Jurkat, Clone E6-1 (cell line): ENCODE measurements at places on chromosomes 5 and 9.

DNA sequence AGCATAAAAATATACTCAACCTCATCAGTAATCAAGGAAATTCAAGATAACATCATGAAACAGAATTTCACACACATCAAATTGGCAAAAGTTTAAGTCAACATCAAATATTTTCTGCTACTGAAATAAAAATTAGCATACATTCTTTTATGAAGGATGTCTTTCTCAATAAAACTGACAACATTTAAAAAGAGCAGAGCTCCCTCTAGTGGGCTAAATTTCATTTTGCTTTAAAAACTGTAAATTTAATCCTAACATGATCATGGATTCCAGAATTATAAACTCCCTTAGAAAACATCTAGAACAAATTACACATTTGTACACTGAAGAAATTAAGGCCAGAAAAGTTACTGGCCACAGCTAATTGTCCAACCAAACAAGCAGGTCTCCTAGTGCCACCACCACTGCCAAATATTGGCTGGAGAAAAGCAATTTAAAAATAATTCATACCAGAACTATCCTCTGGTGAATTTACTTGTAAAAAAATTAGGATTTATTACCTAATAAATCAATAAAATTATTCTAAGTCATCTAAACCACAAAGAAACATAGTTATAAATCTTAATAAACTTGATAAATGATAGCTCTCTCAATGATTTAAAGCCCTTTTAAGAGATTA, 31.2 kb downstream of the DEPDC1B start:
- peak; percentile 44 for DNase-seq

GRCh38 chr9:3477236-3477834, 48.5 kb downstream of the RFX3 start:
- DNase-seq = no peak

- no peak for DNase-seq
Observed at GRCh38 chr9:27407491-27407890, 110.5 kb upstream of the EQTN start.

DNA sequence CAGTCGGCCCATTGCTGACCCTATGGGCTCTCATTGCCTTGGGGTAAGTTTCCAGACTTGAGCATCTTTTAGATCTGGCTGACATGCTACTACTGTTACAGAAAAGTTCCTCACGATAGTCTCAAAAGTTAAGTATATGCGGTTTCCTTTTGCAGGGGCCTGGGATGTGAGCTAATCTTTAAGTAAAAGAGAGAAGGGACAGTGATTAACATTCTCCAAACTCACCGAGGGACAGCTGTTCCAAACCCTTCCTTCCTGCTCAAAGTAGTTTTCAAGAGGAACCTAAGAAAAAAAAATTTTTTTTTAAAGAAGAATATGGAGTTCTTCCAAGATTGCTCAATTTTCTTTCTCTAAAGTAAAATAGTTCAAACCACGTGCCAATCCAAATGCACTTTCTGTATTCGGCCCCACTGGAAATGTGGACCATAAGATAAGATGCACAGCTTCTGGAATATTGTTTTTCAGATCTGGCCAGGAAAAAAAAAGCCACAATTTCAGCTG, 168.0 kb upstream of the SPRY4 start:
- DNase-seq = no peak

- no peak for DNase-seq
Observed at GRCh38 chr9:35000535-35001284, 11.2 kb downstream of the DNAJB5 start.

GRCh38 chr9:93586290-93587057, 10.1 kb downstream of the PHF2 start:
- DNase-seq = no peak

GRCh38 chr9:2159521-2160454, 144.6 kb downstream of the SMARCA2 start:
- DNase-seq = no peak

GRCh38 chr9:8717146-8717545, 917.6 kb upstream of the DMAC1 start:
- DNase-seq = no peak

- DNase-seq = no peak
Observed at GRCh38 chr5:19496056-19496455, 491.9 kb downstream of the CDH18 start.

DNA sequence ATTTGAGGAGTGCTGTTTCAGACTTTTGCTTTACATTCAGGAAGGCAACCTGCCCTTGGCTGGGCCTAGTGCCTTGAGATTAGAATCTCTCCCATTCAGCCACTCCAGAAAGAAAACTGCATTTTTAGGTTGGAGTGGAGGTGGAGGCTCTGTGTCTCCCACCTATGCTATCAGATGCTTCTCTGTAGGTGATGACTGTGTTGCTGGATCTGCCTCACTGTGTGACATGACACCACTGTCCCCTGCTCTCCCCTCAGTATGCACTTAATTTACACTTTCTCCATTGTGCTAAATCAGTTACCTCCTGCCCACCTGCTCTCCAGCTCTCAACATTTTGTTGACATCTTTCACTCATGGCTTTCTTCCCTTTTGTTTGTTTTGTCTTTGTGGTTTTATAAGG, 265.8 kb downstream of the TENT4A start:
- no peak for DNase-seq

GRCh38 chr9:8845808-8846207, 1046.2 kb upstream of the DMAC1 start:
- DNase-seq = no peak

- no peak for DNase-seq
Observed at GRCh38 chr9:109843641-109844040, 63.6 kb downstream of the PALM2AKAP2 start.

DNA sequence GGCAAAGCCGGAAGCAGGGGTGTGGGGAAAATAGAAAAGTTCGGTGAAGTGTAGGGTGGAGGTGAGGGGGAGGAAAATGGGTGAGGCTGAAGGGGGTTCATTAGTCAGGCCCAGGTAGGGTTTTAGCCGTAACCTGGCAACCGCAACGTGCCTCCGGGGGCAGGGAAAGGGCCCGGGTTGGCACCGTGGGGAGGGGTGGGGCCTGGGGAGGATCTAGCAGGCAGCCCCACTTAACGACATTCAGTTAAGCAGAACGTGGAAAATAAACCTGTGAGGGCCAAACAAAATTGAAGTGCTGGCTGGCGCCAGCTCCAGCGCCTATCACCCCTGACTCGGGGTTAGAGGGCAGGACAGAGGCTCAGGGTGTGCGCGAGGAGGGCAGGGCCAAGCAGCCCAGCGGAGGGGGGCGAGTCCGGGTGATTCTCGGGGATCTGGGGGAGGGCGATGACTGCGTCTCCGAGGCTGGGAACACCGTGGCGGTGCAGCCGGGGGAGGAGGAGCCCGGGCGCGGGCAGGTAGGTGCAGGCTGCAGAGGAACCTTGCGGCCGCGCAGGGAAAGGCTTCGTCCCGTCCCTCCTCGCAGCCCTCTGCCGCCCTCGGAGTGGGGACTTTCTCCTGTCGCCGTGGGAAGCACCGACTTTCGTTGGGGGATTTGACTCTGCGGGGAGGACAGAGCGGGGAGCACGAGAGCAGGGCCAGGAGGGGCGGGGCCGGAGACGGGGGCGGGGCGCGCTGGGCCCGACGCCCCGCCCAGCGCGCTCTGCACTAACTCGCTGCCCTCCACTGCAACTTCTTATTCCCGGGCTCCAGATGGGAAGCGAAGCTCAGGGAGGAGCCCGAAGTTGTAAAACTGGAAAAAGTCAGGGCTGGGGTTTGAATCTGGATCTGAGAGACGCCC, 5.1 kb downstream of the RGS14 start:
- no peak for DNase-seq

DNA sequence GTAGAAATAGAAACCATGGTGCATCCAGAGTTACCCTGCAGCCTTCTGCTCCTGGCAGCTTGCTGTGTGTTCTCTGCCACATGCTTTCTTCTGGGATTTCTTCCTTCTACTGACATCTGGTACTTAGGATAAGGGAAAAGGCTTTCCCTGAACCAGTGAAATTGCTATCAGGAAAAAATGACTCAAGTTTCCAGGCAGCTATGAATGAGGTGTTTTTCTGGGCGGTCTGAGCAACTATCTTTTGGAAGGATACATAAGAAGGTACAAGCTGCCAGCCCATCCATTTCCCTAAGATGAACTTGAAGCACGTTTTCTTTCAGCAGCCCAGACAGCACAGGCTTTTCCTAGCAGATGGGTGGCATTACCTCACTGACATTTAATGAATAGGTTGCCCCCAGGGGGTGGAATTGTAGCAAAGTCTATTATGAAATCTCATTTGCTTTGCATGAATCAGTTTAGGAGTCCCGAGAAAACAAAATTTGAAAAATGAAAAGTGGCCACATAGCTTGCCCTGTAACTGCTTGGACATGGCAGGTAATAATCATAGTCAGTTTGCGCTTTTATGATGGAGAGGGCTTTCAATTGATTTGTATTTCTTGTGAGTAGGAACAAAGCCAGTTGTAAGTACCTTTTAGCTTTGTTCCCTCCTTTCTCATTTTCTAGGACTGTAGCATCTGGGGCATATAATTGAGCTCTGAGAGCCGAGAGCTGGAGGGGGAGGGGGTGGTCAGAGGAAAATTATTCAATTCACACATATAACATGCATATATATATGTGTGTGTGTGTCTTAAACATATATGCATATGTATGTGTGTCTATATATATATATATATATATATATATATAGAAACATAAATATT, 108.5 kb downstream of the C9orf152 start:
- no peak for DNase-seq

- no peak for DNase-seq
Observed at GRCh38 chr5:164680216-164680615, 1174.8 kb downstream of the MAT2B start.

DNA sequence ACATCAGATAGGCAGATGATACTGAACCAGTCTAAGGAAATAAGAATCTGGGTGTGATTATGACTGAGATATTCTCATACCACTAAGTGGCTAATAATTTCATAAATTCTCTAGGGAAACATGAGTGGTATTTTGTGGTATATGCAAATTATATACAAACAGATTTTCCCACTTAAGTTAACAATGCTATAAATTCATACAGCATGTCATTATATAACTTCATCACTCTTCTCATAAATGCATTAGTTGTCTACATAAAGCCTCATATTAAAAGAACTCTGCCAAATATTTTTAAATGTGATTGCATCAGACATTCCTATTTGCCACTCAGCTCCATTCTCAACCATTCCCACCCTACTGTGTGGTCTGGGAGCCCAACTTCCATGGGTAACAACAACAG, 226.5 kb downstream of the TLE1 start:
- DNase-seq = no peak

DNA sequence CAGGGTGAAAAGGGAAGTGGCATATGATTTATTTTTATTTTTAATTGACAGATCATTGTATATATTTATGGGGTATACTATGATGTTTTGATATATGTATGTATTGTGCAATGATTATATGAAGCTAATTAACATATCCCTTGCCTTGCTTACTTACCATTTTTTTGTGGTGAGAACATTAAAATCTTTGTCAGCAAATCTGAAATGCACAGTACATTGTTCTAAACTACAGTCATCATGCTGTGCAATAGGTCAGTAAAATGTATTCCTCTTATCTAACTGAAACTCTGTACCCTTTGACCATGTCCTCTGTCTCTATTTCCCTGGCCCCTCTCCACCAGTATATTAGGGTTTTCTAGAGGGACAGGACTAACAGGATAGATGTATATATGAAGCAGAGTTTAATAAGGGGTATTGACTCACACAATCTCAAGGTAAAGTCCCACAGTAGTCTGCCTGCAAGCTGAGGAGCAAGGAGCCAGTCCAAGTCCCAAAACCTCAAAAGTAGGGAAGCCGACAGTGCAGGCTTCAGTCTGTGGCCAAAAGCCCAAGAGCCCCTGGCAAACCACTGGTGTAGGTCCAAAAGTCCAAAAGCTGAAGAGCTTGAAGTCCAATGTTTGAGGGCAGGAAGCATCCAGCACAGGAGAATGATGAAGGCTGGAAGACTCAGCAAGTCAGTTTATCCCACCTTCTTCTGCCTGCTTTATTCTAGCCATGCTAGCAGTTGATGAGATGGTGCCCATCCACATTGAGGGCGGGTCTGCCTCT, 122.2 kb upstream of the FBXL7 start:
- no peak for DNase-seq

- peak; percentile 6 for DNase-seq
Observed at GRCh38 chr5:176388003-176388443, 375 bp downstream of the NOP16 start.

GRCh38 chr5:138458856-138459255, 6.4 kb upstream of the EGR1 start:
- no peak for DNase-seq

GRCh38 chr5:40430101-40430710, 249.5 kb upstream of the PTGER4 start:
- no peak for DNase-seq

DNA sequence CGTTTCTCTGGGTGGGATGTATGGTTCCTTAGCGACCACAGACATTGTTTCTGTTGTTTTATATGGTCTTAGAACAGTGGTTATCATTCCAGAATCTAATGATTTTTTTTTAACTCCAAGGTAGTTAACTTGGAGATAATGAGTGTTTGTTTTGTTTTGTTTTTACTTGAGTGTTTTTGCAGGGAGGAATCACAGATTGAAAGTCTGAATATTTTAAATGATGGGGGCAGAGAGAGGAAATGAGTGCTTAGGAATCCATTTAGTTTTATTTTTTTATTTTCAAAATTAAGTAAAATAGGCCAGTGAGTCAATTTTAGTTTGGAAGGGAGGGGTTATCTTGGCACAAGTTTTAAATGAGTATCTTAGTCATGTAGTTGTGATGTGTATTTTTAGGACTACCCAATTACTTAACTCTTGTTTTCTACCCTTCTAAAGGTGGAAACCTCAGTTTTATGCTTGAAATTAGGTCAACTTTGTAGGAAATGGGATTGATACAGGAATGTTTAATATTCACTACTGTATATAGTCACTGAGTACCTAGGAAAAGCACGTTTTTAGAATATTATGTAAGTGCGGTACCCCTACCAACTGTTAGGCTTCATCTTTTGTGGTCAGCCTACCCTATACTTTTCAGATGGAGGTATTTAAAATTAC, 2.0 kb downstream of the UBE2R2 start:
- DNase-seq = no peak

DNA sequence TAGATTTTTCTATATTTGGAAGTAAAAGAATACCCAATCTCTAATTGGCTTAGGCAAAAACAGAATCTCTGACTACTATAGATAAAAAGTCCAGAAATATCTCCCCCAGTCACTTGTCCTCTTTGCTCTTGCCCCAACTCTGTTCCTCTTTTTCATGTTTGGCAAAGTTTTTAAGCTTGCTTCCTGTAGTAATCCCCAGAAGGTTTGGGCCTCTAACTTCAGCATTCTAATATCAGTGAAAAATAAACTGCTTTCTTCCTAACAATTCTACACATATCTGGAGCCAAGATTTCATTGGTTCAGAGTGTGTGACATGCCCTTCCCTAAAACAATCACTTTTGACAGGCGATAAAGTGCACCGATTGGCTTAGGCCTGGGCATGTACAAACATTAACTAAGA, 1680.3 kb downstream of the MAT2B start:
- no peak for DNase-seq

GRCh38 chr9:133115604-133116345, 5.3 kb downstream of the RALGDS start:
- DNase-seq = no peak

DNA sequence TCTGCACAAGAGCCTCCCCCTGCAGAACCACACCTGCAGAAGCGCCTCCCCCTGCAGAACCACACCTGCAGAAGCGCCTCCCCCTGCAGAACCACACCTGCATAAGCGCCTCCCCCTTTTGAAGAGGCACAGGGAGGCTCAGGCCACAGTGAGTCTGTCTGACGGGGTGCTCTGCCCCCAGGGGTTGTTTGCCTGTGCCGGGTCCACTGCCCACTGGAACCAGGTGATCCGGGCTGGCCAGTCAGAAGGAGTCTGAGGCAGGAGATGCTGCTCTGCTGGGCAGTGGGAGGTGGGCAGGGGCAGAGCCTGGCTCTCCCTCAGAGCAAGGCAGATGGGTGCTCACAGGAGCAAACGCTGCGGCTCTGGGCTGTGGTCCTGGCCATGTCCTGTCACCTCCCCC, 60.8 kb upstream of the RNU6ATAC start:
- no peak for DNase-seq

- no peak for DNase-seq
Observed at GRCh38 chr5:35762368-35762767, 94.3 kb upstream of the IL7R start.
